ENCODE measurements at places on chromosomes 2 and 18. TPM values are rescaled to one million over a fixed set of nuclear protein-coding genes. Genes with fewer than 3 reads are reported as not detected.

NGEF gene
- not detected for total RNA-seq

WNT6 gene
- not detected for total RNA-seq

AGXT gene
- total RNA-seq, result not detected

SYT4 gene
- total RNA-seq, result not detected

HOXD11 gene
- not detected for total RNA-seq

RNMT gene
- 35.5 TPM for total RNA-seq

KCTD18 gene
- total RNA-seq, result 17.4 TPM

DLX1 gene
- total RNA-seq, result not detected

INPP5D gene
- 128 TPM for total RNA-seq

NDC80 gene
- 51.3 TPM for total RNA-seq
